Jurkat, Clone E6-1 (cell line): ENCODE measurements at places on chromosomes 11 and 22.

GRCh38 chr11:47184711-47185304 is 1.4 kb downstream of the PACSIN3 start:
- no peak for DNase-seq

- no peak for DNase-seq
These were observed 611.3 kb downstream of the TBC1D22A start for GRCh38 chr22:47373648-47374272.

DNA sequence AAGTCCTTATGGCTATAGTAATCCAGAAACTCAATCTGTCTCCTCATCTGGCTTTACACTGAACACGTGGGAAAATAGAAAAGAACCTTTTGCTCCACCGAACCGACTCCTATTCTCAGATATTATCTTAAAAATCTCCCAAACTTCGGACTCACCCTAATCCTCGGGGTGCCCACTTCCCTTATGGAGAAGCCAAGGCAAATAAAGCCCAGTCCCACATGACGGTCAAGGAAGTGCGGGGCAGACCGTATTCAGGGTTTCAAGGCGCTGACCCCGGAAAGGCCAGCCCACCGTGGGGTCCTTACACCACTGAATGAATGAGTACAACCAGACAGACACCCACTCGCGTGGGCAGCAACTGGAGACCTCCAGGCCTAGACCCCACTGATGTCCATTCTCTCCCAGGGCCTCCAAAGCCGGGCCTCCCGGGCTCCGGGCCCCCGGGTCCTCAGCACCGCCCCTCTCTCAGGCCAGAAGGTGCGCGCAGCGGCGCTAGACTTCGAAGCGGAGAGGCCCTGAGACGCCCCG is 489 bp downstream of the NUP98 start:
- DNase-seq: no peak

DNA sequence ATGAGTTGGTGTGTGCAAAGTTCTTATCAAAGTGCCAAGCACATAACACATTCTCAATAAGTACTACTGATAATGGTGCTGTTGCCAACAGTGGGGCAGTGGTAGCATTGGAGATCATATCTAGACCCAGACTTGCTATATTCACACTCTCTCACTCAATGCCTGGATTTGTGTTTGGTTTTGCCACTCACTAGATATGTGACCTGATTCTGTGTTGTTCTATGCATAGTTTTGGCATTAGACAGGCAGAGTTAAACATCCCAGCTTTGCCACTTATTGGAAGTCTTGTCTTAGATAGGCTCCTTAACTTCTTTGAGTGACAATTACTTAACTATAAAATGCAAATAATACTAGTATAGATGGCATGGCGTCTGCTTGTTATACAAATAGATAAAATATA is 642.6 kb upstream of the CCDC179 start:
- no peak for DNase-seq

- no peak for DNase-seq
These were observed 737 bp downstream of the PPP2R1B start for GRCh38 chr11:111765320-111765983.

DNA sequence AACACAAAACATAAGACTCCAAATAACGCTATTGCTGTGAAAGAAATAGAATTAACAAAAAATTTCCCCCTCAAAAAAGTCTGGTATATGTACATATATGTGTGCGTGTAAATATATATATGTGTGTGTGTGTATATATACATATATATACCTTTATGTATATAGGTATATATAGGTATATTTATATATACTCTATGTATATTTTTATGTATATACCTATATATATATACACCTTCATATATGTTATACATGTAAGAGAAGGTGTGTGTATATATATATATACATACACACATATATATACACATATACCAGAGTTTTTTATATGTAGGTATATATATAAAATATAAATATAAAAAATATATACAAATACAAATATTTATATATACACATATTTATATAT is 199.2 kb downstream of the RAB38 start:
- DNase-seq: no peak

DNA sequence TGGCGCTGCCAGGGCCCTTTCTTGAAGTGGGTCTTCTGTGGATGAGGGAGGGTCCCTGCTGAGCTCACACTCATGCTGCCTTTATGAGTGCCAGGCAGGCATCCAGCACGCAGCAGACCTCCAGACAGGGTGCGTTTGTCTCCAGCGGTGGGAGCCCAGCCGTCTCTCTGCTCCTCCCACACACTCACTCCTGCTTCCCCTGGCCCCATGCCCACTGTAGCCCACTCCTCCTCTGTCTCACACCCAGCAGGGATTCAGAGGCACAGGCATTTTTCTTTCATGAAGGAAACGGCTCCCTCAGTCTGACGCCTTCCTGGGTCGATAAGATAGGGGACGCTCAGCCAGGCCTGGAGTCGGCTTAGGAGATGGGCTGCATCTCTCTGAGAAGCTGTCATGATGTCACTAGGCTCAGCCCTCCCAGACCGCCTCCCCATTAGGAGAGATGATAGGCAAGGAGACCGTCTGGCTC is 183.9 kb upstream of the NCAM1 start:
- no peak for DNase-seq

DNA sequence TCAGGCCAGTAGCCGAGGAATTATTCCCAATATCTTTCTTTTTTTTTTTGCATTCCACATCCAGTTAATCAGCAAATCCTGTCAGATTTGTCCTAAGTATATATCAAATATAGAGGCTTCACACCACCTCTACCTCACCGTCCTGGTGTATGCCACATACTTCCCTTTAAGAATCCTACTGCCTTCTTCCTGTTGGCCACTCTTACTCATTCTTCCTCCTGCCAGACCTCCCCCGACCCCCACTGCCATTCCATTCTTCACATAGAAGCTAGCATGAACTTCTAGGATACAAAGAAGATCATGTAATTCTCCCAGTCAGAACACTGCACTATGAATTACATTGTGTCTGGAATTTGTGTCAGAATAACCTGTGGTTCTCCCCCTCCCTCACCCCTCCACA is 89.5 kb downstream of the TRIM44 start:
- no peak for DNase-seq

- no peak for DNase-seq
These were observed 430.9 kb downstream of the BRD1 start for GRCh38 chr22:49396817-49397216.

DNA sequence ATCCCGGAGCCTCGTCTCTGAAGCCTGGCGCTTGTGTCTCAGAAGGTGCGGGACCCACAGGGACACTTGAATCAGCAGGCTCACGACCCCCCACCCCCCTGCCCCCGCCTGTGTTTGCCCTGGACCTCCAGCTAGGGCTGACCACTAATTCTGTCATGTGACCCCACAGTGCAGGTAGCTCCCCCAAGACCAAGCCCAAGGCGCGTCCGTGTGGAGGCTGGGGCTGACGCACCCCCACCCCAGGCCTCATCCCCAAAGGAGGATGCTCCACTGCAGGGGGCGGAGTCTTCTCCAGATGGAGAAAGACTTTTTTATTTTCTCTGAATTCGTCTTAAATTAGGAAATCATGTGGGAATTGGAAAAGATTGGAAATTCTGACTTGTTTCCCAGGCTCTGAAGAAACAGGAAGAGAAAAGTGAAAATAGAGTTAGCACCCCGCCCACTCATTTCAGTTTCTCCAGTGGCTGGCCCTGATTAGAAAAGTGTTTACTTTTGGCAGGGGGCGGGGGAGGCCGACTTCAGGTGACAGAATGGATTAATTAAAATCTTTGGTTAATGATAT is 1.0 kb upstream of the RELA start:
- no peak for DNase-seq

GRCh38 chr11:58394195-58394594 is 12.5 kb downstream of the OR5B3 start:
- DNase-seq: no peak

DNA sequence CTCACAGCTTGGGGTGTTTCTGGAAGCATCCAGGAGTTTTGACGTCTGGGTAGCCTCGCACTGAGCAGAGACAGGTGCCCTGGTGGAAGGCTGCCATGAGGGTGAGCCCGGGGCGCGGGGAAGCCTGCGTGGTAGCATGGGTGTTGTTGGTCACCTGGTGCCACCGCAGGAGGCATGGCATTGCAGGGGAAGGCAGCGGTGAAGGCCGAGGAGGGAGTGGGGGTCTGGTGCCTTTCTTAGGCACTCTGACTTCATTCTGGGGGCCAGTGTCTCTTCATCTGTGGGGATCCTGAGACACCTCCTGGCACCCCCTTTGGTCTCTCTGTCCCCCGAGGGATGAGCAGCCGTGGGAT is 271.2 kb downstream of the TBC1D22A start:
- no peak for DNase-seq

DNA sequence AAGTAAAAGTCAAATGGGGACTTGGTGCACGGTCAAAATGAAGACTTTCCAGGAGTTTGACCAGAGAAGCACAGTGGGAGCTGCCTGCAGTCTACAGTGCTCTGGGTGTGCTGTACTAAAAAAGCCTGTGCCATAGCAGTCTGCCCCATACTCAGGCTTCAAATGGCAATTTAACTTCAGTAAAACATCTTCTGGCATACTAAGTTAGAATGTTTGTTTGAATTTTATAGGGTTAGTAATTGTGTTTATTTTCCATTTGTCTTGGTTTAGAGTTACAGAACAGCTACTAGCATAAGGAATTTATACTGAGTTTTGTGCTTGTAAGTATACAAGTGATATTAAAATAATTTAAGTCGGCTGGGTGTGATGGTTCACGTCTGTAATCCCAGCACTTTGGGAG is 29.3 kb upstream of the LIPT2 start:
- no peak for DNase-seq
